ENCODE measurements at places on chromosomes 4 and X. TPM values are rescaled to one million over a fixed set of nuclear protein-coding genes. Genes with fewer than 3 reads are reported as not detected.

DNA sequence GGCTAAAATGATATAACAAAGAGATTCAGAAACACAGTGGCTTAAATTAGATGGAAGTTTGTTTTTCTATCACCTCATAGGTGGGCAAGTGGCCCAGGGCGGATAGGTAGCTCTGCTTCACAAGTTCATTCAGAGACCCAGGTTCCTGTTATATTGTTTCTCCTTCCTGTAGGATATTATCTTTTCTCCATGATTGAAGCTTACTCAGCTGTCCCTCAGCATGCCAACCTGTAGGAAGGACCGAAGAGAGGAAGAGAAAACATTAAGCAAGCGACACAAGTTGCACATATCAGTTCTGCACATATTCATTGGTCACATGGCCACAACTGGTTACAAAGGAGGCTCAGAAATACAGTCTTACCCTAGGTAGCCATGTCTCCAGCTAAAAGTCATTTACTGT, 6.9 kb downstream of the KLHL5 start:
- DNase-seq, result no peak

DNA sequence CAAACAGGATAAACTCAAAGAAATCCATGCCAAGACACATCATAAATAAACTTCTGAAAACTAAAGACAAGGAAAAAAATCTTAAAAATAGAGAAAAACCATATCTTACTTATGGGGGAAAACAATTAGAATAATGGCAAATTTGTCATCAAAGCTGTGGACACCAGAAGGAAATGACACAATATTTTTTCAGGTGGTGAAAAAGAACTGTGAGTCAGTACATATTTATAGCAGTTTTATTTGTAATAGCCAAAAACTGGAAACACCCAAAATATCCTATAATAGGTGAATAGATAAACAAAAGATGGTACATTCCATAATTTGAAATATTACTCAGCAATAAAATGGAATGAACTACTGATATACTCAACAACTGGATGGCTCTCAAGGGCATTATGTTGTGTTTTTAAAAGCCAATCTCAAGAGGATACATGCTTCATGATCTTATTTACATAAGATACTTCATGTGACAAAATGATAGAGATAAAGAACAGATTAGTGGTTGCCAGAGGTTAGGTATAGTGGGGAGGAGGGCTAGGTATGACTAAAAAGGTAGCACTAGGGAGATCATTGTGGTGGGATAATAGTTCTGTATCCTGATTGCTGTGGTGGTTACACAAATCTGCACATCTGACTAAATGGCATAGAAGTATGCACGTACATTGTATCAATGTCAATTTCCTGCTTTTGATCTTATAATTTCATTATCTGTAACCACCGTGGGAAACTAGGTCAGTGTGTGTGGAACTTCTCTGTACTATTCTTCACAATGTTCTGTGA, 191.9 kb downstream of the PPP1R2C start:
- no peak for DNase-seq

DNA sequence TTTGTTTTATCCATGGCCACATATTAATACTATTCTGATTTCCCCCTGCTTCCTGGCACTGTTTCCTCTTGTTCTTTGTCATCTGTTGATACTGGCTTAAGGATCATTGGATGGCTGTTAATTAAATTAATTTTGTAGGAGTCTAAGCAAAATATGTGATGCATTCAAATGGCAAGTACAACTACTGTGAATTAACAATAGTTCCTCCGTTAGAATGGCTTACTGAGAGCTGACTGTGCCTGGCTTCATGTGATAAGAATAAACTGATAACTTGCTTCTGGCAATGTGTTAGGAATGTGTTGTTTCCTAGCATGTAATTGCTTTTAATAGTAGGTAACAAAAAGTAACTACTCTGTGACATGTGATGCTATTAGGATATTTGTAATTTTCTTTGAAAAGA, 98.5 kb downstream of the RPA4 start:
- no peak for DNase-seq

The PPP1R2C gene
- not detected for polyA plus RNA-seq

The GPRIN3 gene
- 6.8 TPM for polyA plus RNA-seq
